GM23248 (cell line): ENCODE measurements at places on chromosomes 6 and 20.

DNA sequence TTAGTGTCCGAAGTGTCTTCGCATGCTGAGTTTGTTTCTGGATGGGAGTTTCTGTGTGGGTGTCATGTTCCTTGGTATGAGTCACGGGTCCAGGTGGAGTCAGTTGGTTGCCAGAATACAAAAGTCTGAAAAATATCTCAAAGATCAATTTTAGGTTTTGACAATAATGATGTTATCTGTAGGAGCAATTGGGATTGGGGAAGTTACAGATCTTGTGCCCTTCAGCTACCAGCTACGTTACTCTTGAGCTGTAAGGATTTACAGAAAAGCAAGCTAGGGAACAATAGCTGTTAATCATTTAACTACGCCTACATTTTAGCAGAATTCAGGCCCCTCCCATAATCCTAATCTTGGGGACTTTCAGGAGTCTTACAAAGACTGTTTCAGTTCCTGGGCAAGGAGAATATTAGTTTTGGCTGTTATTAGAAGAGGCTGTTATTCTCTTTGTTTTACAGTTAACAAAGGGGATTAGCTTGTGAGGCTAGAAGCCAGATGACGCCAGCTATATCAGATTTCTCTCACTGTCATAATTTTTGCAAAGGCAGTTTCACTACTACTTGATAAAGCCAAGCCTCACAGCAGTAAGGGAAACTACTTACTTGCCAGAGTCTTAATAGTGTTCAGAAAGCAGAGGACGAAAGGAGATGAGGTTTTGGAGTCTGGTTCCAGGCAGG, 15.4 kb upstream of the SLC22A16 start:
- peak; percentile 62 for DNase-seq

DNA sequence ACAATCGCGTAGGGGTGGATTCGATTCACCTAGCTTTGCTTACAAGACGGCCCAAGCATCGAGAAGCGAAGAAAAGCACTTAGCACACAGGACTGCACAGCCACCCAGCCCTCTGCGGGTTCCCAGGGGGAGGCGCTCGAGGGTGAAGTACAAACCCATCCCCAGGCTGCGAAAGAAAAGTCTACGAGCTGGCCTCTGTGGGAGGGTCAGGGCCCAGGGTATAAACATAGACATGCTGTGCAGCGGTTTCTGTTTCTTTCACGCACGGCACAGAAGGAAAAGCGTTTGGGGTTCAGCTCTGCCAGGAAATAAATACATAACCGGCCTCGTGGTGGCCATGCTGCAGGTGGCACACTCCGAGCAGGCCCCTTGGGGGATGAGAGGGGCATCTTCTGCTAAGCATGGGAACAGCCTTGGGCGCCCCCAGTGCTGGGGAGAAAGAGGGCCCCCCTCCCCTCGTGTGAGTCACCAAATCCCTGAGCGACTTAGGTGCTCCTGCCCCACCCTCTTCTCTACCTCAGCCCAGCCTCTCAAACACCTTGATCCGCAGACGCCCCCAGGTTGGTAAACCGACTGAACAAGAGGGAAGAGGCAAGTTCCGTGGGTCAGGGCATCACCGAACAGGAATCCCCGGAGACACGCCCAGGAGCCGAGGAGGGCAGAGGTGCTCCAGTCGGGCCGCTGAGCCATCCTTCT, 91.6 kb upstream of the RIPOR2 start:
- DNase-seq, result no peak

GRCh38 chr6:89528866-89529265, 95.9 kb downstream of the ANKRD6 start:
- DNase-seq, result no peak

- peak; percentile 57 for DNase-seq
Observed at GRCh38 chr6:45115696-45116095, 212.4 kb upstream of the RUNX2 start.

GRCh38 chr6:39752835-39753724, 27.9 kb upstream of the KIF6 start:
- DNase-seq, result no peak

- peak; percentile 90 for DNase-seq
Observed at GRCh38 chr6:159149641-159150040, 19.6 kb upstream of the FNDC1 start.

- DNase-seq, result no peak
Observed at GRCh38 chr20:50992336-50992732, 30.6 kb downstream of the KCNG1 start.

DNA sequence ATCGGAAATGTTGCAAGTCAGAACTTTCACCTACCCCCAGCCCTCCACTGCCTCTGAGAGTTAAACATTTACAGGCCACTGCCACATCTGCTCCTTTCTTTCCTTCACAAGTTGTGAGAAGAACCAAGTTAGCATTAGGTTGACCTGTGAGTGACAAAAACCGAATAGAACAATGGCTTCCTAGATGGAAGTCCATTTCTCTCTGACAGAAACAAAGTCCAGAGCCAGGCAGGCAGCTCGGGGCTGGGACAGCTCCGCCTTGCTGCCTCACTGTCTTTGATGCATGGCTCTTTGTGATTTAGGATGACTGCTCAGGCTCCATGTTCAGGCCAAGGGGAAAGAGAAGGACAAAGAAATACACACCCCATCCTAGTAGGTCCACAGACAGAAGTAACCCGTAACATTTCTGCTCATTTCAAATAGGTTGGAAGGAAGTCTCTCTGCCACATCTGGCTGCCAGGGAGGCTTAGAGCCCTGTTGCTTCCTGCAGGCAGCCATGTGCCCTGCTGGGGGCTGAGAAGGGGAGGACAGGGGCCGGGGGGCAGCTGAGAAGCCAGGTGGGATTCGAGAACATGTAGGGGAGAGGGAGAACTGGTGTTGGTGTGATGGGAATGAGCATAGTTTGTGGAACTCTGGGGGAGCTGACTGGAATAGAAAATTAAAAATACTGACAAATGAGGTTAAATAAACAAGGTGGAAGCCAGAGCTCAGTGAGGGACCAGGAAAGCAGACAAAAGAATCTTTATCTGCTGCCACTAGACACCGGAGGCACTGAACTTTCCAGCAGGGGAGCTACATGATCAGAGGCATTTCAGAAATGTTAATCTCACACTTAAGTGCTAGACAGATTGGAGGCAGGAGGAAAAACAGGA, 19.5 kb upstream of the IER3 start:
- peak; percentile 39 for DNase-seq

- DNase-seq, result no peak
Observed at GRCh38 chr20:57787151-57787989, 77.6 kb upstream of the PMEPA1 start.

- no peak for DNase-seq
Observed at GRCh38 chr20:13517831-13518230, 120.9 kb downstream of the TASP1 start.

DNA sequence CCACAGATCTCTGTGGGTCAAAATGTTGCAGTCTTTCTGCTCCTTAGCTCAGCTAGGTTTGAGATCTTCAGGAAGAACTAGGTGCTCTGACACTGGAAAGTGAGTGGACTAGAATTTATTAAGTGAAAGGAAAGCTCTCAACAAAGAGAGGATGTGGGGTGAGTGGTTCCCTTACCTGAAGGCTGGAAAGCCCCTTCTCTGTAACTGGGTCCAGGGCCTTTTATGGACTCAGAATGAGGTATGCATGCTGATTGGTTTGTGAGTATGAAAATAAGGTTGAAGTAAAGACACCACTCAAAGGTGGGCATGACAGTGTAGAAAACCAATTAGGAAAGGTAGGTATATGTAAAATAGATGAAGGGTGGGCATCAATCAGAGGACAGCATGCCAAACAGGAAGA, 485.5 kb downstream of the CD109 start:
- DNase-seq, result no peak

DNA sequence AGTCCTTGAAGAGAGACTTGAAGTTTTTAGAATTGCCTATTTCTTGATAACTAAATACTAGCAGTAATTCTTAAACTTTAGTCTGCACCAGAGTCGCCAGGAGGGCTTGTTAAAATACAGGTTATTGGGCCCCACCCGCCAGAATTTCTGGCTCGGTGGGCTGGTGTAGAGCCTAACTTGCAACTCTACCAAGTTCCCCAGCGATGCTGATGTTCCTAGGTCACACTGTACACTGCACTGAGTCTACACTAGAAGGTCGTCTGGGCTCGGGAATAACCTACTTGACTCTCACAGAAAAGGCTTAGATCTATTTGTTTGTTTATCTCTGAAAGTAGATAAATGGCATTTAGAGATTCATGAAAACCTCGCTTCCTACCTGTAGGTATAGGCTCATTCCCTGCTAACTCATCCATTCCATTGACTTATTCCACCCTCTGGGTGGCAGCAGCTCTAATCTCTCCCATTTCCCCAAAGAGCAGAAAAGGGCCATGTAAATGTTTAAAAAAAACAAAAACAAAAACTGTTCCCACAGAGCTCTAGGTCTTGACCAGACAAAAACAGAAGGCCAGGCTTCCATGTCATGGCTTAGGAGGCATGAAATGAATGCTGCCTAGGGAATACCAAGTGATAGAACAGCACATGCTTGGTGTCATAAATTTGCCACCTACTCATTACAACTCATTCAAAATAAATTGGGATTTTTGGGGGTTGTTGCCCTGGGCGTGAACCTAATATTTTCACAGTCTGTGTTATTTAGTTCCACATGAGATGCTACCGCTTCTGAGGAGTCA, 292.1 kb downstream of the ADGB start:
- DNase-seq, result peak; percentile 11

GRCh38 chr6:4732691-4733315, 43.4 kb upstream of the CDYL start:
- peak; percentile 99 for DNase-seq

- peak; percentile 39 for DNase-seq
Observed at GRCh38 chr6:139881728-139882211, 507.3 kb upstream of the CITED2 start.

- no peak for DNase-seq
Observed at GRCh38 chr6:51472745-51473487, 614.5 kb downstream of the PKHD1 start.

DNA sequence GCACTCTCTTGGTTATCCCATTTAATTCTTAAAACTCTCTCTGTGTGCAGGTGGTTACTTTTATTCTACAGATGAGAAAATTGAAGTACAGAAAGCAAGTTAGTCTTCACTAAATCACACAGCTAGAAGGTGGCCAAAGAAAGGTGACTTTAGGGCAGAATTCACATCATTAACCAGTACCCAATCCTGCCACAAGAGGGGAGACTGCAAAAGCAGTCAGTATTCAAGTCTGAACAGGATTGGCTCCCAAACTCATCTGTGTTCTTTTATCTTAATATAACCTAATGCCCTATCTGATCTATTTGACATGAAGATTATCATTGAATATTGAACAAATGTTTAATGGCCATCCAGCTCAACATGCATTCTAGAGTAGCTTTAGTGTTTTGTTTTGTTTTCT, 225.3 kb upstream of the FAM83B start:
- DNase-seq, result peak; percentile 46

GRCh38 chr6:160000280-160000704, 31.4 kb downstream of the IGF2R start:
- no peak for DNase-seq

- peak; percentile 94 for DNase-seq
Observed at GRCh38 chr20:63707558-63708300, at the start of the genes ARFRP1 and ZGPAT. TSS of gene ARFRP1 (minus strand) at chr20:63707976. CDS start at chr20:63707091, 885 bp downstream. TSS of gene ZGPAT (plus strand) at chr20:63708039. CDS start at chr20:63708581, 542 bp downstream.

DNA sequence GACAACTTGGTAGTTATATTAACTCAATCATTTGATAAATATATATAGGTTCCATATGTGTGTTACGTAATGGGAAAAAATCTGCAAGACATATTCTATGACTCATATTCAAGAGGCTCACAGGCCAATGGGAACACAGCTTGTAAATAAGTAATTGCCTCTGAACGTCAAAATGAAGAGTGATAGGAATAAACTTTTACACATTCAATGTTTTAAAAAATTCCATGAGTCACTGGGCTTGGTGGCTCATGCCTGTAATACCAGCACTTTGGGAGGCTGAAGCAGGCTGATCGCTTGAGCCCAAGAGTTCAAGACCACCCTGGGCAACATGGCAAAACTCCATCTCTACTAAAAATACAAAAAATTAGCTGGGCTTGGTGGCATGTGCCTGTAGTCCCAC, 209.4 kb upstream of the MCHR2 start:
- DNase-seq, result peak; percentile 95

DNA sequence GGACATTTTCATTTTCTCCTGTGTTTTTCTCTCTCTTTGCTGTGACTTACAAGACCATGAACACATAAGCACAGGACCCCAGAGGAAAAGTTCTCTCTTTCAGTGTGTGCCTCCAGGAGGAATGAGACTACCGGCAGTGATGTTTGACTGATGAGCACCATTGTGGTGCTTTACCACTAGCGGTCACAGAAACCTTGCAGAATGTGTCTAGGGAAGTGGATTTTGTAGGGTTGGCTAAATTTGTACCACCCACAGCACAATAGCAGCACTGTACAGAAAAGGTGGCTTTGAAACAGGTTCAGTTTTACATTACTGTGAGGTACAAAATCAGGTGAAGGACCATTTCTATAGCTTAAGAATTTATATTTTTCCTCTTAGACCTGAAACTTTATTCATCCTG, 301.9 kb upstream of the SUPT3H start:
- no peak for DNase-seq

DNA sequence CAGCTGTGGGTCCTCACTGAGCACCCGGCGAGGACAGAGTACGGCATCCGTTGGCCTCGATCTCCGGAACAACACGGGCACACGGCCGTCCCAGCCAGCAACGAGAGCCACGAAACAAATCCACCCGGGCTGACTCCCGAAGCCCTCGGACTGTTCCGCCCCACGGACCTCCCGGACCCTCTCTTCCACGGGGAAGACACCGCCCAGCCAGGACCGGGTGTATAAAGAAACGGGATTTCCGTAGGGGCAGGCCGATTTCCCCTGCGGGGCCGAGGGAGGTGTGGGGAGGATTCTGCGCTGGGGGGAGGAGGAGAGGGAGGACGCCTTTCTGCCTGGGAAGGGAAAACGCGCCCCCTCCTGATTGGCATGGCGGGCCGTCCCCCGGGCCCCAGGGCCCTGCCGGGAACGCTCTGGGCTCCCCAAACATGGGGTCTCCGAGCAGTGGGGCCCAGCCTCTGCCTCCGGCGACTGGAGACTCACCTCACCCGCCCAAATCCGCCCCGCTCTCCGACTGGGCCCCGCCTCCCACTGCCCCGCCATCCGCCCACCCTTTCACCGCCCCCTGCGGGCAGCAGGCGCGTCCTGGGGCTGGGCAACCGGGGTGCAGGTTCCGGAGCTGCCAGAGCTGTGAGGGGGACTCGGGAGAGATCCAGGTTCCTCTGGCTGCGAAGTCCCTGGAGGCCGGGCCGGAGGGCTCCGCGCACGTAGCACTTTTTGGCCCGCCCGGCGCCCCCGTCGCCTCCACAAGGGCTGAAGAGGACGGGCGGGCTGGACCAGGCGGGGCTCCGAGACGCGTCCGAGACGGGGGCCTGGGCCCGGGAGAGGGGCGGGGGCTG, 679 bp upstream of the PPDPF start:
- peak; percentile 74 for DNase-seq

- peak; percentile 63 for DNase-seq
Observed at GRCh38 chr6:139474145-139475108, 100.0 kb upstream of the CITED2 start.

- no peak for DNase-seq
Observed at GRCh38 chr6:142294679-142295078, 7.1 kb upstream of the ADGRG6 start.

DNA sequence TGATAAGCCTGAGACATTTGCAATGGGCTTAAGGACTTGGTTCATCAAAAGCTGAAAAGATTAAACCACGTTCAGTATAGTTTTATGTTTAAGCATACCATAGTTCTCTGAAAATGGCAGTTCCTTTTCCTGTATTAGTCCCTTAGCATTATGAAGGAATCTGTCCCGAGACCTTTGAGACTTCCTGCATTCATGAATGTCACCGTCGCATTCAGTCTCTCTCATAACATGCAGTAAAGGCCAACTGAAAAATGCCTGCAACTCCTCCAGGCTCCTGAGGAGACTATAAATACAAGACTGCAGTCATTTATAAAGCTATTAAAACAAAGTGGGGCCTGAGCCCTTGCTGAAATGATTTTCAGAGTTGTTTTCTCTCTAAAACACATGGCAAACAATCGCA, 129.1 kb downstream of the SYCP2 start:
- no peak for DNase-seq

- DNase-seq, result no peak
Observed at GRCh38 chr6:76026101-76026500, 46.4 kb downstream of the IMPG1 start.
